ENCODE measurements at places on chromosomes 4 and X.

GRCh38 chr4:2432991-2433530 lies 14.3 kb downstream of the CFAP99 start:
- DNase-seq, result no peak

DNA sequence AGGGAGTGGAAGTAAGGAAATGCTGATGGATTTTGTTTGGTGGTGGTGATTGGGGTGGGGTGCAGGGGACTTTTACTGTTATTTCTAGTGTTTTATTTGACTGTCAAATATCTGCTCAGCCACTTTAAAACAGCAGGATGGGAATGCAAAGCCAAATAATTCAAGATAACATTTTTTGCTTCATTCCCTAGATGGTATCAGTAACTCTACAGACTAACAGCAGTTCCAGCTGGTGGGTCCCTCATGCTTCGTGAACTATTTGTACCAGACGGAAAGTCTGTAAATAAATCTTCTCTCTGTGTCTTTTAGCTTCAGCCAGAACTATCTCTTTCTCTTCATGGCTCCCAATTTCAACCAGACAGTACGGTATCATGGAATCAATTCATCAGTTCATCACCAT lies 27.5 kb downstream of the GPR143 start:
- DNase-seq, result no peak

DNA sequence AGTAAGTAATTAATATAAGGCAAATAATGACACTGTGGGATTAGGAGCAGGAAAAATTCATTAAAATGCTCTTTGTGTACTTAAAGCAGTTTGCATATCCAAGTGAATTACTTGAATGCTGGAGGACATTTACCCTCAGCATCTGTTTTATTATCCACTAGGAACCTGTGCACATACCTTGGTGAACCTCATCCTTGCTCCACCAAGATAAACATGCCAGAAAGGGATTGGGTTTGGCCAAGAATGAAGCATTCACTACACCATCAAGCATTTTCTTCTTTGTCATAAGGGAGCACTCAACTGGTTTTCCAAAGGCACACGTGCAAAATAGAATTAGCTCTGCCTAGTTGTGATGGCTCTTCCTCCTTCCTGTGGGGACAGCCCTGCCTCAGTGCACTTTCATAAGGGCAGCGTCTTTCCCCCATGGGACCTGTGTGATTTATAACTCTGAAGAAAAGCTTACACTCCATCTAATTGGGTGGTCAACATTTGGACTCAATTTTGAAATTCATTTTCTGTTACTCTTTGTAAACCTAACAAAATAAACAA lies 291.7 kb downstream of the USP46 start:
- no peak for DNase-seq

- DNase-seq, result no peak
Measured at GRCh38 chr4:101175896-101176676, 171.2 kb downstream of the PPP3CA start.

DNA sequence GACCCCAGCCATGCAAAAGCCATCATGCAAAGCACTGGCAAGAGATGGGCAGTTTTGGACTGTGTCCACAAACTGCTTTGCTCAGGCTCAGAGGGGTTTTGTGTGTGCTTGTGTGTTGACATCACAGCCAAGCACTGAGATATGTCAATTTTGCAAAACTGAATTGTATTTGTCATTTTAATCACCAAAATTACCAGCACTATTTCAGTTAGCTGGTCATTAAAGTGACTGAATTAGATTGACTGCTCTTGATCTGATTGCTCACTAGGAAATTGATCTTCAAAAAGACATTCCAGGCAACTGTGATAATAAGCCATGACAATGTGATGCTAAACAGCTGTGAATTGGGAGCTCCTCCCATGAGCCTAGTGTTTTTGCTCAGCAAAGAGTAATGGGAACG lies 337.3 kb upstream of the GNPDA2 start:
- no peak for DNase-seq

- no peak for DNase-seq
Measured at GRCh38 chr4:27716693-27717430, 856.2 kb downstream of the STIM2 start.

- DNase-seq, result peak; percentile 60
Measured at GRCh38 chr4:176789955-176790354, 2.8 kb downstream of the VEGFC start.

- no peak for DNase-seq
Measured at GRCh38 chr4:6740347-6740746, 24.4 kb downstream of the BLOC1S4 start.

DNA sequence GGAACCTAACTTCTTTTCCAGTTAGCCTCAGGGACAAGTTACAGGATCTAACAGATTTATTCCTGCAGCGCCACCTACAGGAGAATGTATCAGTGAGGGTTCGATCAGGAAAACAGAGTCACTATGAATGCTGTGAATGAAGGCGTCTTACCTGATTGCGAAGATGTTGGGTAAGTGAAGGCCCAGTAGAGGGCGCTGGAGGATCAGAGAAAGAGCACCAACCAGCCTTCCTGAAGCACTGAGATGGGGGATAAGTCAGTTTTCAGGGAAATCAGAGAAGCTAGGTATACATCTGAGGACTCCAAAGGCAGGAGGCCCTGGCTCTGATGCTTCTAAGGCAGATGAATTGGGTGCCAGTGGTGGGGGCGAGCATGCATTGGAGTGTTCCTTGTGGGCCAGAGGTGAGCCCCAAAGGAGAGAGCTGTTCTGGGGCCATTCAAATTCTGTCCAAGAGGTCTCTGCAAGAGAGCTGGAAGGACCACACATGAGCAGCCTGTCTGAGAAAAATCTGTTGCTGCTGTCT lies 169.9 kb upstream of the AADAT start:
- peak; percentile 23 for DNase-seq

DNA sequence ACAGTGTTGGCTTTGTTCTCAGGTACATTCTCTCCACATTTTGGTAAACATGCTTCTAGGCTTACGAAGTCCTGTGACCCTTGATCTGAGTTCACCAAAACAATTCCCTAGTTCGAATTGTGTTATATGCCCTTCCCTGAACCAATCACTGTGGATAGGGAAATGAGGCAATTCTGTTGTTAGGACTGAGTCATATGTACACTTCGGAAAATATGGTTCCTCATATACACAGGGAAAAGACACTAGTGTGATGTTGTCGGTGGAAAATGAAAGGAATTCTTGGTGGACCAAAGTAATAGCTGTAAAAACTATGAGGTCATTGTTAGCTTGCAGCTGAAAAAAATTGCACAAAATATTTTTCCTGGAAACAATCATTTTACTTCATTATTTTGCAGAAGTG lies 46.6 kb upstream of the MAGEC2 start:
- no peak for DNase-seq

DNA sequence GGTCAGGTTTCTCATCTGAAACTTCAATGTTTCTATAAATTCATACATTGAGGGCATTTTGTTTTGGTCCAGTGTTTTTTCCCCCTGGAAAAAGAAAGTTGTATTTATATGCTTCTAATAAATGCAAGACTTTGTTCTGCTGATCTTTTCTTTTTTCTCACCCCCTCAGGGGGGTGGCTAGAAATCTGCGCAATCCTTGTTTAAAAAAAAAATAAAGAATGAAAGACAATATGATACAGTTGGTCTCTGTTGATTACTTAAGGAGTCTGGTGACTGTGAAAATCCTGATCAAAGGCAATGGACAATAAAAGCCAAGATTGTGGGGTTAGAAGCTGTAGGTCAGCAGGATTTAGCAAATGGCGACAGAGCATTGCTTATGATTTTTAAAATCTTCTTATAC lies 180.5 kb downstream of the KIT start:
- no peak for DNase-seq

DNA sequence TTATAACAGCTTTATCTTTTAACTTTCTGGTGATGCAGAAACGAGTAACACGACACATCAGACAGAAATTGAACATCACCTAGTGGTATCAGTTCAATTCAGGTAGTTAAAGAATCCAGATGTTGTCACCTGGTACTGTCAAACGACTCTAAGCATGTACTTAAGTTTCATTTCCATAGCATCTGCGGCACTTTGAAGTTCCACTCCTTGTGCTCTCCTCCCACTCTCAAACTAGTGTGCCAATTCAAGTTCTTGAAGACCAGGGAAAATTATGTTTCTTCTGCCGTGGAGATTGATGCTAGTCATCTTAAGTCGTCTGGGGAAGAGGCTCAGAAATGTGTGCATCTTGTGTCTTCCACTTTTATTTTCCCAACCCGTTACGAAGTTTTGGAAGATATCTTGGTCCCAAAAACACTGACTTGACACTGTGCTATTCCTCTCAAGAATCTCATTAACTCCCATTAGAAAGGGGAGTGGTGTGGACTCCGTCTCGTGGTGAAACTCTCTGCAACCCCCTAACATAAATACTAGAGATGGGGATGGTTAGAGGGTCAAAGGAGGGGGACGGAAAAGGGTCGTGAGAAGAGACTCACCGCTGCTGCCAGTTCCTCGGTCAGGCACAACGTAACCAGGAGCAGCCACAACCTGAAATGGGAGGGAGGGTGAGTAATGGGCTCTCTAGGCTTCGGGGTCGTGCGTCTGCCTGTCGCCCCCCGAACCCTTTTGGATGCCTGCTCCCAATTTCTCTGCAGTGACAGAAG lies 693 bp downstream of the COL4A6 start:
- no peak for DNase-seq

DNA sequence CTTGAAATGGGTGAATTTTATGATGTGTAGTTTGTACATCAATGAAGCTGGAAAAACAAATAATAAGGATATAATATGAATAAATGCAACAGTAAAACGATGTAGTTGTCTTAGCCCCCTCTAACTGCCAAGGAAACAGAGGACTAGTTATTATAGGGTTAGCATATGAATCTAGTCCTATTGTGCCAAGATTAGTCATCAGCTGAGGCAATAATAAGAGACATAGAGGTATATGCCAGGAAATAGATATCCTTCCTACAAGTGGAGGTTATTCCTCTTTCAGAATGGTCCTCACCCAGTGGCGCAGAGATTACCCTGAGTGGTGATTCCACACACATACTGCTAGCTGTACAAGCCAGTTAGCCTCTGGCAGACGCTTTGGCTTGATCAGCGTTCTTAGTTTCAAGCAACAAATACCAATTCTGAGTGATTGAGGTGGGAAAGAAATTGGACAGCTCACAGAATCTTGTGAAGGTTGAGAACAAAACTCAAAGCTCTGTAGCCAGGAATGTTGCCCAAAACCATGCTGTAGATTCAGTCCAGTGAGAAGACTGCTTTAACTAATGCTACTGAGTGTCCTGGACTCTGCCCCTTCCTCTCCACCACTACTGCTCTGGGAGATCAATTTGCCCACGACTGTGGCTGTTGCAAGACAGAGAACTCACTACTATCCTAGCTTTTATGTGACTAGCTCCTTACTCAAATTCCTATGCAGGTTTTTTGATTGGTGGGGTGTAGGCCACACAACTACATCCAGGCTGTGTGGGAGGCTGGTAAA lies 27.0 kb upstream of the ZNF280C start:
- DNase-seq, result no peak

DNA sequence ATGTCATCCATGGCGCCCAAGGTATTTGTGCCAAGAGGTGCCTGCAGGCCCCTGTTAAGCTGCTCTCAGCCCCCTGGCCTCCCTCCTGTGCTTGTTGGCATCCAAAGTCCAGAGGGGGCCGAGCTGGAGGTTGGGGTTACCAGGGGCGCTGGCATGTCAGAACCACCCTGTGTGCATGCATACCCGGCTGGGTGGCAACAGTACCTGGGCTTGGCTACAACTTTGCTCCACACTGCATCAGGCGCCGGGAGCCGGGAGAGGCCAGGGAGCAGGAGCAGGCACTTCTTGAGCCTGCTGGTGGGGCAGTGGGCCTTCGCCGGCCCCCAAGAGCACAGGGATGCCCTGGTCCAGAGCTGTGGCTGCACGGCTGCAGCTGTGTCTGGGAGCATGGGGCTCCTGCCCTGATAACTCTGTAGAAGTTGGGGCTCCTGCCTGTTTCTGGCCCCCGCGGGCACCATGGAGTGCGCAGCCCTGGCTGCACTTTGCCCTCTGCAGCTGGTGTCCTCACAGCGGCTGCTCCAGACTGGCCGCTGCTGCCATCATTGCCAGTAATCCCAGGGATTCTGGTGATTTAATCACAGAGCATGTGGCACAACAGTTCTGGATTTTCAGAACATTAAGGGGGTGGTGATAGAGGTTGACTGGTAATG lies 130.3 kb downstream of the ARHGAP10 start:
- DNase-seq, result no peak

GRCh38 chrX:6810776-6811175 lies 275.9 kb upstream of the VCX3A start:
- peak; percentile 20 for DNase-seq

GRCh38 chr4:6991249-6991648 lies 51.9 kb upstream of the TADA2B start:
- DNase-seq, result no peak

DNA sequence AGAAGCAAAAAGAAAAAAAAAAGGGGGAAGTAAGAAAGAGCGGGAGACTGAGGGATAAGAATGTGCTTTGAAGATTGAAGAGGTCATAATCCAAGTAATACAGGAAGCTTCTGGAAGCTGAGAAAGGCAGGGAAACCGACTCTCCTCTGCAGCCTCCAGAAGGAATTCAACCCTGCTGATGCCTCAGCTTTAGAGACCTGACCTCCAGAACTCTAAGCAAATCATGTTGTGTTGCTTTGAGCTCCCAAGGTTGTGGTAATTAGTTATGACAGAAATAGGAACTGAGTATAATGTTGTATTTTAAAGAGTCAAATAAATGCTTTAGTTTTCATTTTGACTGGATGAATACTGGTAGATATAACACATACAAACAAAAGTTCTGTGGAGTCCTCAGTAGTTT lies 48.0 kb upstream of the FAT1 start:
- no peak for DNase-seq

DNA sequence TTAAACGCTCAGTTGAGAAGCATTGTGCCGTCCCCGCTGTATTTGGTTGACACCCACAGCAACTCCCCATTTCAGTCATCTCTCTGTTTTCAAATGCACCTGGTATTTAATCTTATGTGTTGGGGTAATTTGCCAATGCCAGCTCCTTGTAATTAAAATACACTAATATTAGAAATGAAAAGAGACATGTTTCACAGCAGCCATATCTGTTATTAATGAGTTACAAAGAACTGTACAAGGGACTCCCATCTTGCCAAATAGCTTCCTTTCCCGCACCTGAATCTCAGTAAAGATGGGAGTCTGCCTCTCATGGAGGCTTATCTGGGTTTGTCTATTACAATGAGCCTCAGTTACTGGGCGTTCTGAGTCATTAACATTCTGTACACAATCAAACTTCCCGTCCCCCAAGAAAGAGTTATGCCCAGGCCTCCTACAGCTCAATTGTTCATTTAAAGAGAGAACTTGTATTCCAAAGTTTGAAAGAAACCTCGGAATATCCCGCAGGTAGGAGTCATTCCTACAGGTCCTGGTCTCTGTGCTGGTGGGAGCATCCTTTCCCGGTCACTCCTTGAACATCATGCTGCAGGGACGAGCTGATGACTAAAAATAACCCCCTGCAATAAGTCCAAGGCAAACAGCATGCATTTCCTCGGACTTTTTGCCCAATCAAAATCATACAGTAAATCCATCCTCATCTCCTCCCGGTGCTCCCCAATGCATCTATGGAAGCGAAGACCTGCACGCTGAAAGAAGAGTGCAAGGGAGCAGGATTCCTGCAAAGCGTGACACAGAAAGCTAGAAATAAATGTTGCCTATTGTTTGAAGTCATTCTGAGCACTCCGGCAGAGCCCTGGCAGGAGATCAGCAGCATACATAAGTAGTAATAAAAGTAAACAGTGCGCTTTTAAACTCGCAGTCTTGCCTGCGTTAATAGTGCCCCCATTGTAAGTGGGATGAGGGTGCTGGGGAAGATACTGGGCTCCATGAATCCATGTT lies 926 bp downstream of the NDP start:
- DNase-seq, result no peak

- no peak for DNase-seq
Measured at GRCh38 chrX:20227116-20227515, 39.6 kb downstream of the RPS6KA3 start.

- DNase-seq, result no peak
Measured at GRCh38 chr4:174061026-174061425, 222.4 kb downstream of the FBXO8 start.
